ENCODE measurements at places on chromosomes 4 and X. TPM values are rescaled to one million over a fixed set of nuclear protein-coding genes. Genes with fewer than 3 reads are reported as not detected.

Gene GBA3
- total RNA-seq, result not detected

Gene SMIM20
- 15.2 TPM for total RNA-seq

Gene TEX11
- not detected for total RNA-seq

Gene EXOC1L
- total RNA-seq, result not detected

Gene AFF2
- total RNA-seq, result 5.4 TPM

Gene CT45A9
- total RNA-seq, result not detected

Gene SHROOM4
- total RNA-seq, result not detected

Gene AVPR2
- total RNA-seq, result not detected

Gene ZNF718
- 13.0 TPM for total RNA-seq

Gene AKAP4
- not detected for total RNA-seq

Gene ETDA
- not detected for total RNA-seq

Gene SYP
- 1.3 TPM for total RNA-seq

Gene NEUROG2
- total RNA-seq, result not detected

Gene HSFX2
- 0.52 TPM for total RNA-seq

Gene PHKA1
- 3.0 TPM for total RNA-seq

Gene COL25A1
- not detected for total RNA-seq

Gene DDX53
- not detected for total RNA-seq

Gene SMARCA1
- not detected for total RNA-seq

Gene RASGEF1B
- total RNA-seq, result 1.1 TPM

Gene ODAPH
- total RNA-seq, result 0.86 TPM

Gene ADGRL3
- not detected for total RNA-seq

Gene GPR119
- total RNA-seq, result not detected

Gene GSX2
- total RNA-seq, result not detected

Gene ASB5
- not detected for total RNA-seq

Gene CMC4
- 6.3 TPM for total RNA-seq

Gene IQSEC2
- total RNA-seq, result 0.20 TPM

Gene FMR1
- total RNA-seq, result 49.5 TPM

Gene ARHGEF38
- not detected for total RNA-seq

Gene XPNPEP2
- 0.48 TPM for total RNA-seq

Gene SNX25
- total RNA-seq, result 13.5 TPM

Gene LONRF3
- total RNA-seq, result not detected

Gene KLHL15
- 6.8 TPM for total RNA-seq

Gene PPP4R3C
- total RNA-seq, result not detected

Gene MAGEA2B
- not detected for total RNA-seq

Gene PABPC1L2B
- total RNA-seq, result not detected

Gene CDKL2
- 0.34 TPM for total RNA-seq

Gene PABPC1L2A
- total RNA-seq, result not detected

Gene SOD3
- not detected for total RNA-seq

Gene NDNF
- total RNA-seq, result not detected

Gene ARX
- total RNA-seq, result not detected

Gene APLN
- 0.07 TPM for total RNA-seq

Gene PARM1
- total RNA-seq, result not detected

Gene MAGEB17
- not detected for total RNA-seq

Gene TXK
- 6.8 TPM for total RNA-seq

Gene SSX2
- not detected for total RNA-seq

Gene PGAM4
- total RNA-seq, result not detected

Gene SPANXC
- total RNA-seq, result not detected

Gene DCLK2
- total RNA-seq, result 0.27 TPM

Gene APBB2
- total RNA-seq, result 0.55 TPM

Gene IBSP
- total RNA-seq, result not detected

Gene GRIPAP1
- 94.5 TPM for total RNA-seq

Gene FBXO8
- 16.6 TPM for total RNA-seq

Gene DGKK
- total RNA-seq, result not detected

Gene SH3BP2
- total RNA-seq, result 76.0 TPM

Gene RBM47
- 3.8 TPM for total RNA-seq

Gene SPACA5
- total RNA-seq, result not detected

Gene RAB33A
- total RNA-seq, result 27.7 TPM

Gene TLR1
- total RNA-seq, result 5.1 TPM

Measured in T-helper 2 cell treated with Interferon-gamma antibody and Interleukin-4, amounts not matched to agents 100 ng/mL and 5 ng/mL, for 36 hours (primary cell).